H4 (cell line): ENCODE measurements at places on chromosomes 3 and 15.

GRCh38 chr3:109977897-109978296 is 640.6 kb upstream of the DPPA4 start:
- no peak for DNase-seq

GRCh38 chr3:39639344-39640236 is 169.8 kb upstream of the MYRIP start:
- peak; percentile 79 for DNase-seq

- peak; percentile 76 for DNase-seq
Observed at GRCh38 chr15:58457466-58457965, 25.7 kb downstream of the LIPC start.

DNA sequence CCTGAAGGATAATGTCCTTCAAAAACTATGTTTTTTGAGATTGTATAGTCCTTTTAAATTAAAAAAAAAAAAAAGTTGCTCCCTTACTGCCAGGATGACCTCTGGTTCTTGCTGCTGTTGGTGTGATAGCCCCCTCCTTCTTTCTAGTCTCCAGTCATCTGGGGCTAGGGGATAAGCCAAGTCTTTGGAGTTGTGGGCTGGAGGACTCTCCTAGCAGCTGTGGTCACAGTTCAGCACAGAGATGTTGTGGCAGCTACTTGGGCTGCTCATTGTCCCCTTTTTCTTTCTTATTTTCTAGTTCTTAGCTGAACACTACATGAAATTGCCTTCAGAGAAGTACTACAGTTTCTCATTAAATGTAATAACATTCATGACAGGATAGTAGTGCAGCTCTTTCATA is 39.2 kb upstream of the APH1B start:
- DNase-seq: no peak

DNA sequence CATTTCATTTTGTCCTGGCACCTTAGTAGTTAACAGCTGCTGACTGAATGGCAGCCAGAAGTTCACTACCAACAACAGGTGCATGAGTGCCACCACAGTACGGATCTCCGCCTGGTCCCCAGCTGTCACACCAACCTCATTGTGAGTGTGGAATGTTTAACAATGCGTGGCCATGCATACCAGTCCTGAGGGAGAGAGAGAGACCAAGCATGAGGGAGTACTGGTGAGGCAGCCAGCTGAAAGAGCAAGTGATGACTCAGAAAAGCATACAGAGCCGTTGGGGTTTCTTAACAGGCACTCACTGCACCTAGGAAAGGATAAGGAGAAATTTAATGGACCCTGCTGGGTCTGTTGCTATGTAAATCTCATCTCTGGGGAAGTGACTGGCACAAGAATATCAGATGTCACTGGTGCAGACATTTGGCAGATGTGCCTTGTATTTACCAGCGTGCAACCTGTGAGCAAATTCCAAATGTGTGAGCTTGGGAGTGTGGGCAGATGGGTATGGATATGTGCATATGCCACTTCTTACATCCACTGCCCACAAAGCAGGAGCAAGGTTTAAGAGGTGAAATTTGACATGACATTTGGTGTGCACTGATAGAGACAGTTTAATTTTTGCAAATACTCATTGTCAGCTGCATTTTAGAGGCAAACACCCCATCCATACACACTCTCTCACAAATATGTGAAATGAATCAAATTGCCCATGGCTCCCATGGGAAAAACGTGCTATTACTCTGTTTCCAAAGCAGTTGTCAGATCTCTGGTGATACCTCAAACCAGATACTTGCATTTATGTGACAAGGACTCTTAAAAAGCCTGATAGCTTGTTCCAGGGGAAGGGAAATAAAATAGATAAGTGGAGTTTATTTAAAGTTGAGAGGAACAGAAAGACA is 245.2 kb upstream of the ARPP21 start:
- no peak for DNase-seq
